Activated CD4-positive, alpha-beta memory T cell treated with anti-CD3 and anti-CD28 coated beads for 36 hours (primary cell): ENCODE measurements at places on chromosomes 2 and 18. TPM values are rescaled to one million over a fixed set of nuclear protein-coding genes. Genes with fewer than 3 reads are reported as not detected.

GRCh38 chr2:43469094-43469493 is 126.7 kb downstream of the THADA start:
- no peak for DNase-seq

The IL1RL1 gene
- total RNA-seq: 1.3 TPM

The GPAT2 gene
- total RNA-seq: 16.4 TPM

The TMEM163 gene
- total RNA-seq: 0.12 TPM

GRCh38 chr2:136327162-136327852 is 209.4 kb upstream of the CXCR4 start:
- DNase-seq: peak; percentile 93

GRCh38 chr2:233350708-233351107 is 3.6 kb upstream of the DGKD start:
- peak; percentile 52 for DNase-seq

The HSBP1L1 gene
- total RNA-seq: 8.5 TPM

The CRYGC gene
- not detected for total RNA-seq

The EIF2B4 gene
- total RNA-seq: 36.5 TPM

DNA sequence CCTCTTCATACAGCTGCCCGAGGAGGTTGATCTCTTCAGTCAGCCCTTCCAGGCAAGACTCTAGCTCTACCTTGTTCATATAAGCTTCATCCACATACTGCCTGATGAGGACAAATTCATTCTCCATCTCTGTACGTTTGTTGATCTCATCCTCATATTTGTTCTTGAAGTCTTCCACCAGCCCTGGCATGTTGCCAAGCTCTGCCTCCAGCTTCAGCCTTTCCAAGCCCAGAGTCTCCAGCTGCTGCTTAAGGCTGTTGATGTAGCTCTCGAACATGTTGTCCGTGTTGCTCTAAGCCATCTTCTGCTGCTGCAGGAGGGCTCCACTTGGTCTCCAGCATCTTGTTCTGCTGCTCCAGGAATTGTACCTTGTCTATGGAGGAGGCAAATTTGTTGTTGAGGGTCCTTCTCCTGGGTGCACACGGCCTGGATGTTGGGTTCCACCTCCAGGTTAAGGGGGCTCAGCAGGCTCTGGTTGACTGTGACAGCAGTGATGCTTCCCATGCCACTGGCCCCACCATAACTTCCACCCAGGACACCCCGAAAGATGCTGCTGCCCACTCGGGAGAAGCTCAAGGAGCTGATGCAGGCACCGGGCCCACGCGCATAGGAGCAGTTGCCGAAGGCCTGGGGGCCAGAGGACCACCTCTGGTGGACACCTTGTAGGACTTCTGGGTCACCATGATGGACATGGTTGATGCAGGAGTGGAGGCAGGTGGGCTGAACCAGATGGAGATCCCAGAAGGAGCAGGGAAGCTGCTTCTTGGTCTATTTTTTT is 30.3 kb downstream of the ICA1L start:
- DNase-seq: no peak

DNA sequence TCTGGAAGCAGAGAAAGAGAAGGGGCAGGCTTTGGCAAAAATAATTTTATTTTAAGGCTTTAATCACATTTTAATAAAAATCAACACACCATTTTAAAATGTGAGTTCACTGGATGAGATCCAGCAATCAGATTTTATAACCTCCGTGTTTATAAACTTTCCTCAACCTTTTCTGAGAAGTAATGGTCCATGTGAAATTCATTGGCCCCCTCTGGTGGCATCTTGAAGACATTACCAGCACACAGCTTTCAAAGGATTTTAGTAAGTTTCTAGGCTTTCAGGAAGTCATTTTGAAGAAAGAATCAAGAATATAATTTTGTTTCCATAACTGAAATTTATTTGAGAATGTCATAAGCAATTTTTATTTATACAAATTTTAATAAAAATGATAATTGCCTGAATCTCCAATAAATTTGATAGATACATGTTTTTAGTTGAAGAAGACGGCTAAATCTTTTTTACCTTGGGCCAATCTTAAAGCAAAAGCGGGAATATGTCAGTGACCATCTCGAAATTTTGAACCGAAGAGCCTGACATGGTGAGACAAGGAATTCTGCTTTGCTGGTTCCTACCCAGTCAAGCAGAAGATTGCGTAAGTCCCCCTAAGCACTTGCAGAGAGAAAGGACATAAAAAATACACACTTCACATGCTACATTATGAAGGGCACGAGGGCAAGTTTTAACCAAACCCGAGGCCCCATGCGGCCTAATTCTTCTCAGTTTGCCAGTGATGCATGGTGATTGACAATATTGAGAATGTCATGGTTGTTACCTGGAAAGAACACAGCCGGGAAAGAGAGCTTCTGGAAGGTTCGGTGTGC is 128.4 kb upstream of the CBLN2 start:
- no peak for DNase-seq

The CLHC1 gene
- total RNA-seq: 5.5 TPM

The KCNG2 gene
- not detected for total RNA-seq

The LOXHD1 gene
- total RNA-seq: 0.05 TPM
